ENCODE measurements at places on chromosomes 13 and 19.
A peak's percentile ranks its signal among the peaks of the same experiment; 100 is the strongest.

- DNase-seq, result no peak
Measured at GRCh38 chr19:33868076-33868735, 71.5 kb downstream of the KCTD15 start.

- DNase-seq, result no peak
Measured at GRCh38 chr19:45954156-45954555, 19.5 kb downstream of the NOVA2 start.

DNA sequence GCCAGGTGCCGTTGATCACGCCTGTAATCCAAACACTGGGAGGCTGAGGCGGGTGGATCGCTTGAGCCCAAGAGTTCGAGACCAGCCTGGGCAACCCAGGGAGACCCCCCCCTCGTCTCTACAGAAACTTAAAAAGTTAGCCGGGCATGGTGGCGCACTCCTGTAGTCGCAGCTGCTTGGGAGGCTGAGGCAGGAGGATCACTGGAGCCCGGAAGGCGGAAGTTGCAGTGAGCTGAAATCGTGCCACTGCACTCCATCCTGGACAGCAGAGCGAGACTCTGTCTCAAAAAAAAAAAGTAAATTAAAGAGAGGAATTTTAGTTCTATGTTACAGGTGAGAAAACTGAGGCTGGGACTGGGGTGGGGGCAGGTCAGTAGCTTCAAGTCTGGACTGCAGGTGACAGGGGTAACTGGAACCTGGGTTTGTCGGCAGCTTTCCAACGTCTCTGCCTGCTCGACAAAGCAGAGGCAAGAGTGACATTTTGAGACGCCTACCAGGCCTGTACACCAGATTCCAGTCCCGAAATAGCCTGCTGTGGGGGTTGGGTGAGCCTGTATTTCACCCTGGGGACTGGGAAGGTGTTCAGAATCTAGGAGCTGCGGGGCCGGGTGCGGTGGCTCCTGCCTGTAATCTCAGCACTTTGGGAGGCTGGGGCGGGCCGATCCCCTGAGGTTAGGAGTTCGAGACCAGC, 1.2 kb downstream of the SELENOW start:
- DNase-seq, result no peak

- no peak for DNase-seq
Measured at GRCh38 chr13:23959231-23959862, 62.0 kb upstream of the C1QTNF9B start.

GRCh38 chr19:29268721-29269393, 55.9 kb upstream of the UQCRFS1 start:
- no peak for DNase-seq

DNA sequence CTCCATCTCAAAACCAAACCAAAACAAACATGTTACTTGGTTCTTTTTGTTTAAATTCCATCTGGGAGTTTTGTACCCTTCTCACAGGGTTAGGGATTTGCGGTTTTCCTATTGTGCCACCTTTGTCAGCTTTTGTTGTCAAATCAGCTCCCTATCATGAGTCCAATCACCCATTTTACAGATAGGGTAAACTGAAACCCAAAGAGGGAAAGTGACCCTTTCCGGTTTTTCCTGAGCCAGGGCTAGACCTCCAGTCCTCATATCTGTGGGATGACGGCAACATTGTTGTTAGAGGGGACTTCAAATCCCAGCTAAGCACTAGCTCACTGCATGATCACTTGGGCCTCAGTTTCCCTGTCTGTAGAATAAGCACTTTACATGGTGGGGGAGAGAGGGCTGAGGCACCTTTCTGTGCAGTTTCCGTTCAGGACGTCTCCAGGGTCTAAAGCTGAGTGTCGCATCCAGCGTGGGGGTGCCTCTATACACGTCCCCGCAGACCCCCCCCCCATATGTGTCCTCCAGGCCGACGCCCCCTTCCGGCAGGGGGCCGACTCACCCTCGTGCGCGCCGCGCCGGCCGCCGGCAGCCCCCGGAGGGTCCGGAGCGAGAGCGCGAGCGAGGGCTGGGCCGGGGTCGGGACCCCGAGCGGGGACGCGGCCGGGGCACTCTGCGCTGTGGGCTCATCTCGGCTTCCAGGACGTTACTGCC, 3.9 kb downstream of the CCDC194 start:
- no peak for DNase-seq

DNA sequence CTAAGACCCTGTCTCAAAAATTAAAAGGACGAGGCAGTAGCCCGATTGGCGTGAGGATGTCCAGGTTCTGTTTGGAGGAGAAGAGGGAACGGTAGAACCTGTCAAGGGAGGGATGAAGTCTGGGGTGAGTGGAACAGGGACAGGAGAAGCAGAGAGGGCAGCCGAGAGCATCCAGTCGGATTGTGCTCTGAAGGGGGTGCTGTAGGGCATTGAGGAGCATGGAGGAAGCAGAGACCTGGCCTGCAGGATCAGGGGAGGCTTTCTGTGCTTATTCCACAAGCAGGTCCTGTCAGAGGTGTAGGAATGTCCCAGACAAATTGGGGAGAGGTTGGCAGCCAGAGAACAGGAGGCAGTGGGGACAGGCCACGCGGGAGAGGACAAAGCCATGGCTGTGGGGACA, 14.1 kb downstream of the AP2A1 start:
- no peak for DNase-seq

DNA sequence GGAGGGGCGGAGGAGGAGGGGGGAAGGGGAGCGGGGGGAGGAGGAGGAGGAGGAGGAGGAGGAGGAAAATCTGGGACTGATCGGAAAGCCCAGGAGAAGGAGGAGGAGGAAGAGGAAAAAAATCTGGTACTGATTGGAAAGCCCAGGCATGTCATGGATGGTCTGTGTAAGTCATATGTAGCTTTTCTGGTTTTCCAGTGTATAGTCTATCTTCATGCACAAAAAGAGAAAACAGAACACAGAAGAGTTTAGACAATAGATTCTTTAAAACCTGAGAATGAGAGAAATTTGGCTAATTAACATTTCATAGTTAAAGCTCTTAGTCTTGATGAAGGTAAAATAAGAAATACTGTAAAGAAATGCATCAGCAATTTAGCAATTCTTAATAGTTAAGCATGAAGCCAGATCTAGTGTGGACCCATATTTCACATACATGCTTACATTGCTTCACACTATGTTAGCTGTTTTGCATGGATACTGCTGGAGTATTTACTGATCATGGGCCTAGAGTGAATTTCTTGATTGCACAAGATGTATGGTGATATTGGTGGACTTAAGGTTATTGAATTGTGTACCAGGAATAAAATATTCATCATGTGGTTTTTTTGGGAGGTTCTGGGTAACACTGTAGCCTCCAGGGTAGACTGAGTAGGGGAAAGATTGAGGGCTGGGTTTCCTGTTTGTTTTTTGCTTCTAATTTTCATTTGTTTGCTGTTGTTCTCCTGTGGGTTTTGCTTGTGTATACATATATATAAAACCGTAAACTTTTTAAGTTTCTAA, 41.4 kb downstream of the SUCLA2 start:
- DNase-seq, result no peak

GRCh38 chr13:51331354-51331861, 8.1 kb upstream of the SERPINE3 start:
- no peak for DNase-seq

- no peak for DNase-seq
Measured at GRCh38 chr19:28386470-28386869, 826.5 kb downstream of the UQCRFS1 start.

- no peak for DNase-seq
Measured at GRCh38 chr13:20391597-20392452, 133.8 kb downstream of the CRYL1 start.

DNA sequence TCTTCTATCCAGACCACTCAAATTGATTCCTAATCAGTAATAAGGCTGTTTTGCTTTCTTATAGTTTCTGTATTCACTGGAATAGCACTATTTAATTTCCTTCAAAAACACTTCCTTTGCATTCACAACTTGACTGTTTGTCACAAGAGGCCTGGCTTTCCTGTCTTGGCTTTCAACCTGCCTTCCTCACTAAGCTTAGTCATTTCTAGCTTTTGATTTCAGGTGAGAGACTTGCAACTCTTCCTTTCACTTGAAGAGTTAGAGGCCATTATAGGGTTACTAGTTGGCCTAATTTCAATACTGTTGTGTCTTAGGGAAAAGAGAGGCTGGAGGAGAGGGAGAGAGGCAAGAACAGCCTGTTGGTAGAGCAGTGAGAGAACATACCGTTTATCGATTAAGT, 47.0 kb downstream of the SACS start:
- DNase-seq, result no peak

GRCh38 chr13:23928985-23929384, 31.7 kb upstream of the C1QTNF9B start:
- DNase-seq, result no peak

GRCh38 chr13:112664501-112665203, 25.2 kb upstream of the ATP11A start:
- no peak for DNase-seq

DNA sequence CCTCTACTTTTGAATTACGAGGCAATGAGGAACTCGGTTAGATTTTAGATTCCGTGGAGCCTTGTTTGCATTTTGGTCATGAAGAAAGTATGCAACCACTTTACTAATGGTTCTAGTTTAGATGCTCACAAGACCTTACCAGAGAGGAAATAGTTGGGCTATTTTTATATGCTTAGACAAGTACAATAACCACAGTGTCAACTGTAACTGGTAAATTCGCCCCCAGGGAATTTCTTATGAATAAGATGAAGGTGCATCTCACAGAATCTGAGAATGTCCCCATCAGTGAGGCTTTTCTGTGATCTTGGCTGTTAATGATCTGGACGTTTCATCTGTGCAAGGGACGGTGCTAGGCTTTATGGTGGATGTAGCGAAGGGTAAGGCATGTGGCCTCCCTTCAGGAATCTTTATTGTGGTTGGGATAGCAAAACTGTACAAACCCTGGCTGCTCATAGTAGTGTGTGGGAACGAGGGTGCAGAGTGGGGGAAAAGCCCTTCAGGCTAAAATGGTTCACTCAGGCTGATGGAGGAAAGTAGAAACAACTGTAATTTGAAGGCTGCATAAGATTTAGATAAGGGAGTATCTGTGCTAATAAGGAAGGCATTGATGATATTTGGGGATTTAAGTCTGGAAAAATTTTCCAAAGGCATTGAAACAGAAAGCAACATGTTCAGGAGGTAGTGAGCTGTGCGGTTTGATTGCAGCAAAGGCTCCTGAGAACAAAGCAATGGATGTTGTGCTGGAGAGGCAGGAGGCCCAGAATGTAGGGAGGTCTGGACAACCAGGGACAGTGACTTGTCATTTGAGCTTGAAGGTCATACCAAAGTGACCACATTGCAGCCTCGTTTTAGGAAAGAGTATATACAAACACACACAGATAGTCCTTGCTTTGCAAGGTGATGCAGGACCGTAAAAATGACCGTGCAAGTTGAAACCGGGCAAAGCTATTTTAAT, 28.4 kb downstream of the UBAC2 start:
- DNase-seq, result no peak

GRCh38 chr13:102003848-102004570, 397.8 kb downstream of the FGF14 start:
- DNase-seq, result no peak

DNA sequence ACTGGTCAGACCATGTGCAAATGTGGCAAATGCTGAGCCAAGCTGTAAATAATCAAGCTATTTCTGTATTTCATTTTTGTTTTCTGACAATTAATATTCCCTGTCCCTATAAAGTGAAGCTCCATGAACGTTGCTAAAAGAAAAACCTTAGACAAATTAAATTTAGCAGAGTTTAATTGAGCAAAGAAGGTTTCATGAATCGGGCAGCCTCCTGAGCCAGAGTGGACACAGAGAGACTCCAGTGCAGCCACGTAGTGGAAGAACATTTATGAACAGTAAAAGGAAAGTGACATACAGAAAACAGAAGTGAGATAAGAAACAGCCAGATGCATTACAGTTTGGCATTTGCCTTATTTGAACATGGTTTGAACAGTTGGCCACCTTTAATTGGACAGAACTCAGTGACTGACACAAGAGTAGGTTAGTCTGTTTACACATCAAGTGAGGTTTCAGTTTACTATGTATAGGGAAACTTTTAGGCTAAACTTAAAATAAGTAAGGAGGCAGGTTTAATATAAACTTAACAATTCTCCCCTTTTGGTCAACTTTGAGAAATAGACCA, 69.7 kb downstream of the UFM1 start:
- DNase-seq, result no peak

DNA sequence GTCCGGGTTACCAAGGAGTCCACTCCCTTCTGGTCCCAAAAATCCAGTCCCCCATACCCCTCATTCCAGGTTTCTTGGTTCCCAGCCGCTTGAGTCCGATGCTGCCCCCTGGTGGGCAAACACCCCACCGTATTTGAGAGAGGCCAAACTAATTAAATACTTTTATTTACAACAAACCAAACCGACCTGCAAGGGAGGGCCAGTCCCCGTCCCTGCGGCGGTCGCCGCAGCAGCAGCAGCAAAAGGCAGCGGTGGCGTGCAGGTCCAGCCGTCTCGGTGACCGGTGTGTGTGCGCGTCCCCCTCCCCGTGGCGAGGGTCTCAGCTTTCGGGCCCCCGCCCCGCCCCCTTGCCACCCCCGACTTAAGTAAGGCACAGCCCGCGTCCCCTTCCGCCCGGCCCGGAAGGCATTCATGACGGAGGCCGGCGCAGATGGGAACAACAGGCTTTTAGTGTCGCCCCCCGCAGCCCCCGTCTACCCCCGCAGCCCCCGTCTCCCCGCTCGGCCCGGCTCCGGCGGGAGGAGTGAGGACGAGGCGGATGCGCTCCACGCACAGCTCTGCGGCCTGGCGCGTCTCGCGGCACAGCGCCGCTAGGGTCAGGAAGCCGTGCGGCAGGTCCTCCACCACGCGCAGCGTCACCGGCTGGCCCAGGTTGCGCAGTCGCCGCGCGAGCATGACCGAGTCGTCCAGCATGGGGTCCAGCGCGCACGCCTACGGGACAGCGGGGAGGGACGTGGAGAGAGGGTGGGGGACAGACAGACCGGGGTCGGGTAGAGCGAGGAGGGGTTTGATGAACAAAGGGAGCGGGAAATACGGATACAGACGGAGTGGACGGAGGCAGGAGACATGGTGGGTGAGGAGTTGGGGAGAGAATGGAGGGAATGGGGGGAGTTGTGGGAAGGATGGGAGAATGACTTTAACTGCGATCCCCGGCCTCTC, 11.5 kb upstream of the CNFN start:
- DNase-seq, result peak; percentile 71

GRCh38 chr13:87999788-88000187, 328.6 kb downstream of the SLITRK5 start:
- DNase-seq, result no peak

DNA sequence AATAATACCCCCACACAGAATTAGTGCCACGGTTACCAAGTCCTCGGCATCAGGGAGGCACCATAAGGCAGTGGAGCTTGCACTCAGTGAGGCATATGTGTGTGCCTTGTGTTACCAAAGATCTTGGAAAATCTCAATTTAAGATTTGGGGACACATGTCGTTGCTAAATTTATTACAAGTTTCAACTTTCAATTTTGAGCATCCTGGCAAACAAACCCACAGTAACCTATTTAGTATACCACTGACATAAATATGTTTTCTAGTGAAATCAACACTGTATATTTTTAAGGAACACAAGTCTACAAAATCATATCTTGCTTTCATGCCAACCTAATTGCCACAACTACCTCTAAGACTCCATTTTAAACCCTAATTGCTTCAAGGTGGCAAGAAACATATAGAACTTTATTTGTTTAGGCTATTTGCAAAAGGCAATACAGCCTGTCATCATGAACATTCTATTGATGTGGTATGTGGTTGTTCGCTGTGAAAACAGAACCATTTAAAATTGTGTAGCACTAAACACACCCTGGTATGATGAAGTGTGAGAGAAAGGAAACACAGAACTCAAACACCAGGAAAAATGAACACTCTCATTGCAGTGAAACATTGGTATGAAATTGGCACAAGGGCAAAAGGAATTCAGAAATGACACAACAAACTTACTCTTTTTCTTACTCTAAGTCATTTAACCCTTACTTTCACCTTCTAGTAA, 531.1 kb downstream of the IRS2 start:
- no peak for DNase-seq

GRCh38 chr13:71853725-71854124, 13.3 kb downstream of the DACH1 start:
- DNase-seq, result no peak

Data from activated CD4-positive, alpha-beta memory T cell treated with anti-CD3 and anti-CD28 coated beads, Interleukin-2, amount 10 ng/mL, durations not matched to agents 7 days and 5 days (primary cell).